PC-3 (cell line): ENCODE measurements at places on chromosomes 1 and 21.

DNA sequence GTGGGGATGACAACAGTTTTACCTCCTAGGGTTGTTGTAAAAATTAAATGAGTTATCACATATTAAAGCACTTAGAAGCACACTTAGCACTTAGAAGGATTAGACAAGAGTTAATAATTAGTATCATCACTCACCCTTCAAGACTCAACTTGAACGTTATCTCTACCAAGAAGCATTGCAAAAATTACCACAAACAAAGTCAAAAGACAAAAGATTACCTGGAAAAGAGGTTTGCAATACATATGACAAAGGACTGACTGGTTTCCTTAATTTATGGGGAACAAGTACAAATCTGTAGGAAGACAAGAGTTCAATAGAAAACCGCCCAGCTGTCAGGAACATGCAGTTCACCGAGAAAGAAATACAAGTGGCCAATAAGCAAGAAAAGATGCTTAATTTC lies 93.3 kb upstream of the ATP1A1 start:
- DNase-seq, result no peak

DNA sequence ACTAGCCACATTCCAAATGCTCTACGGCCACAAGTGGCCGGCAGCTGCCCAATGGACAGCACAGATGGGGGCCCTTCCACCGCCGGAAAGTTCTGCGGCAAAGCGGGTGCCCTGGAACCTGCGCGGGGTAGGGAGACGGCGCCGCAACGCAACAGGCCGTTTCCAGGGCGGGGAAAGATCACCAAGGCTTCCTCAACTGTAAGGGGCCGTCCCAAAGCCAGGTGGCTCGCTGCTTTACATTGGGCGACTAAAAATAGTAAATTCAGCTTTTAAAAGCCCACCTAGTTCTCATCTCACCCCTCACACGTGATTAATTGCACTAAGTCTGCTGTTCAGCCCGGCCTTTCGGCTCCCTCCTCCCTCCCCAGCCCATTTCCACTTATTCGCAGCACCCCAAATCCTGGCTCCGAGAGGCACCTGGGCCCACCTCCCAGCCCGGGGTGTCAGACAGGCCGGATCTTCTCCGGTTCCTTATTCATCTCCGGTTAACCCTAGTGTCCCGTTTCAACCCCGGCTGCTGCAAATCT lies 643 bp downstream of the CFAP298 start:
- peak; percentile 17 for DNase-seq

- DNase-seq, result no peak
These were observed 12.4 kb downstream of the IPO9 start for GRCh38 chr1:201841265-201841912.

GRCh38 chr1:3120140-3120539 lies 51.1 kb downstream of the PRDM16 start:
- DNase-seq, result no peak

DNA sequence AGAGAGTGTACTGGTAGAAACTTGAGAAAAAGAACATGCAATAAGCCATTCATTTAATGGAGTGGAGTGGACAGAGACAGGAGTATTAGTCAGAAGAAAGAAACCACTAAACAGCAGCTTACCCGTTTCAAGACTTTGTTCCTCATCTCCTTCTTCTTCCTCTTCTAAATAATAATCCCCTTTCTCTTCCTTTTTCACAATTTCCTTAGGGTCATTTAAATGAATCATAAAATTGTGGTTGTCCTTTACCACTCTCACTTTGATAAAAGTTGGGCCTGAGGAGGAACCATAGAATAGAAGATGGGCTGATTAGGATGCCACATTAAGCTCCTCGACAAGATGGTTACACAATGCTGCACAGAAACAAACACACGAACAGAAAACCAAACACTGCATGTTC lies 109.6 kb downstream of the WDR3 start:
- no peak for DNase-seq

DNA sequence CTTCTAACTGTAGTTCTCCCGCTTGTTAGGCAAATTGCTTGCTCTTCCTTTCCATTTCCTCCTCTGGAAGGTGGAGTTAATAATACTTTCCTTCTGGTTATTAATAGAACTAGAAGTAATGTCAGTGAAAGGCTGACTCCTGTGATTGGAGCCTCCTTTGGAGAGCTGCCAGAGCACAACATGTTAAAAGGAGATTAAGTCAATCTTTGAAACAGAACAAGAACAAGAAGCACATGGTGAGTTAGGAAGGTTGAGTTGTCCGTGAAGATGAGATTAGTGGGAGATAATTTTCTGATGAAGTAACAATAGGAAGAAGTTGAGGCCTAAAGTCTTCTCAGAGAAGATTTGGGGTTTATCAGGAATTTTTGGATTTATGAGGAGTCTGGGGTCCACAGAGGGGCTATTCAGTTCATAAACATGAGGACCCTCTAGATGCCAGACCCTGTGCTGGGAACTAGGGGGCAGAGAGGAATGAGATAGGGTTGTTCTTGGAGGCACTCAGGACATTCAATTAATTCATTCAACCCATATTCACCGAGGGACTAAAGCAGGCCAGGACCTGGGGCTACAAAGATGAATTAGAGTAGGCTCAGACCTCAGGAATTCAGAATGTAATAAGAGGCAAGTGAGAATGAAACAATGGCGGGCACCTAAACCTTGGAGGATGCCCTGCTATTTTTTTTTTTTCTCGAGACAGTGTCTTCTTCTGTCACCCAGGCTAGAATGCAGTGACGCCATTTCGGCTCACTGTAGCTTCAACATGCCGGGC lies 40.7 kb upstream of the DHCR24 start:
- DNase-seq, result no peak

DNA sequence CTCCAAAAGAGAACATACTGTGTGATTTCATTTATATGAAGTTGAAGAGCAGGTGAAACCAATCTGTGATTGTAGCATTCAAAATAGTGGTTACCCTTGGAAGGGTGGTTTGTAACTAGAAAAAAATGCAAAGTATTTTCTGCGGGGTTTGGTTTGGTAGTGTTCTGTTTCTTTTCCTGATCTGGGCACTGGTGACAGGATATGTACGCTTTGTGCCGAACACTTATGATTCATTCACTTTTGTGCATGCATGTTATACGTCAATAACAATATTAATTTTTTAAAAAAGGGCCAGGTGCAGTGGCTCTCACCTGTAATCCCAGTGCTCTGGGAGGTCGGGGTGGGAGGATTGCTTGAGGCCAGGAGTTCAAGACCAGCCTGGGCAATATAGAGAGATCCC lies 63.8 kb downstream of the CD34 start:
- DNase-seq, result peak; percentile 91

- no peak for DNase-seq
These were observed 1.2 kb downstream of the CAMK2N1 start for GRCh38 chr1:20484519-20485462.

GRCh38 chr1:101059945-101060542 lies 34.5 kb upstream of the DPH5 start:
- DNase-seq, result no peak

DNA sequence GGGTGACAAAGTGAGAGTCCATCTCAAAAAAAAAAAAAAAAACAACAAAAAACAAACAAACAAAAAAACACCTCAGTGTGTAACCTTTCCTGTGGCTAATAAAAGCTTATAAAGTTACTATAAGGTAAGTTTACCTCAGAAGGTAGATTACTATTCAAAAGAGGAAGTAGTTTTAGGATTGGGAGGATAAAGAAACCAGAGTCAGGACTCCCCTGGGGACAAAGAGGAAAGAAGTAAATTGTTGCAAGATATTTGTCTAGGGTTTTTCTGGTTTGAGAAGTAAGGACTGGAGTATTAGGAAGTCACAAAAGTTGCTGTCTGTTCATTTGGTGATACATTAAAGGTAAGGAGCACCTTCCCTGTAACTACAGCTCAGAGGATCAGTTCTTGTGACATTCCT lies 23.8 kb upstream of the CENPF start:
- DNase-seq, result no peak

GRCh38 chr1:32411261-32411660 lies 17.0 kb upstream of the BSDC1 start:
- no peak for DNase-seq

DNA sequence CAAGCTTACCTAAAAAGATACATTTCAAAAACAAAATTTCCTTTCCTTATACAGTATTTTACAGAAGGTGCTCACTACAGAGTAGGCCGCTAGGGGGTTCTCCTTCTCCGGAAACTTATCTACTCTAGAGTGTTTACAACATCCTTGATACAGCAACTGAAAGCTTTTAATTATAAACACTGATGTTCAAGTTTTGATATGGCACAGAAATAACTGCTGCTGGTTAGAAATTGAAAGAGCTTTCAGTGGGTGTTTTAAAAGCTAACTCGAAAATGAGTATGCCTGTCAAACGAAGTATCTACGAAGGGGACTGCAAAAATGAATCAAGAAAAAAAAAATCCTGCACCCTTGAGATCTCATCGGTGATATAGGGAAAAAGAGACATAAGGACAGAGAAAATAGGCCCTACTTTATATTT lies 1.0 kb downstream of the YOD1 start:
- DNase-seq, result peak; percentile 82

- no peak for DNase-seq
These were observed 690.4 kb downstream of the USP25 start for GRCh38 chr21:16420031-16420724.

GRCh38 chr21:39845571-39846130 lies 21.6 kb upstream of the PCP4 start:
- DNase-seq, result no peak

- no peak for DNase-seq
These were observed 89.6 kb downstream of the LEPR start for GRCh38 chr1:65509912-65510680.

- no peak for DNase-seq
These were observed 54.0 kb downstream of the DAB1 start for GRCh38 chr1:57369889-57370288.

DNA sequence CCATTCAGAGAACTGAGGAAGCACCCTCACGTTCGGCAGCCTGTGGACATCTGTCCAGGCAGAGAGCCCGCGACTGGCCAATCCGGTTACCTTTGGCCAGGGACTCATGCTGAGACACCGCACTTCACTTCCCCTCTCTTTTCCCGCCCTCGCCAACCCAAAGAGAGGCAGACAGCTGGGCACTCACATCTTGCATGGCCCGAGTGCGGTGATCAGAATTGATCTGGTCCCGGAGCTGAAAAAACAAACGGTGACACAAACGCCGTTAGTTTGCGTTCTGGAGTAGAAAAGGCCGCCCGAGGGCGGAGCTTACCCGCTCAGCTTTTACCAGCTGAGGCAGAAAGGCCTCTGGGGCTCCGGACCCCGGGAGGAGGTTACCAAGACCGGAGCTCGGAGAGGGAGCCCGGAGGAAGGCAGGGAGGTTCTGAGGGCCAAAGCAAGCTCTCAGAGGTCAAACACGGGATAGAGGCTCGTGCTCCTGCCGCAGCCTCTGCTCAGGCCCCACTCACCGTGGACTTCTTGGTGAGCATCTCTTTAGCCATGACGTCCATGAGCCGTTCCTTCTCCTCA lies 376 bp downstream of the SF3A3 start:
- peak; percentile 47 for DNase-seq

- DNase-seq, result no peak
These were observed 293.1 kb downstream of the LMX1A start for GRCh38 chr1:165063181-165063965.

- peak; percentile 46 for DNase-seq
These were observed 626 bp downstream of the PTP4A2 start for GRCh38 chr1:31937300-31938183.

DNA sequence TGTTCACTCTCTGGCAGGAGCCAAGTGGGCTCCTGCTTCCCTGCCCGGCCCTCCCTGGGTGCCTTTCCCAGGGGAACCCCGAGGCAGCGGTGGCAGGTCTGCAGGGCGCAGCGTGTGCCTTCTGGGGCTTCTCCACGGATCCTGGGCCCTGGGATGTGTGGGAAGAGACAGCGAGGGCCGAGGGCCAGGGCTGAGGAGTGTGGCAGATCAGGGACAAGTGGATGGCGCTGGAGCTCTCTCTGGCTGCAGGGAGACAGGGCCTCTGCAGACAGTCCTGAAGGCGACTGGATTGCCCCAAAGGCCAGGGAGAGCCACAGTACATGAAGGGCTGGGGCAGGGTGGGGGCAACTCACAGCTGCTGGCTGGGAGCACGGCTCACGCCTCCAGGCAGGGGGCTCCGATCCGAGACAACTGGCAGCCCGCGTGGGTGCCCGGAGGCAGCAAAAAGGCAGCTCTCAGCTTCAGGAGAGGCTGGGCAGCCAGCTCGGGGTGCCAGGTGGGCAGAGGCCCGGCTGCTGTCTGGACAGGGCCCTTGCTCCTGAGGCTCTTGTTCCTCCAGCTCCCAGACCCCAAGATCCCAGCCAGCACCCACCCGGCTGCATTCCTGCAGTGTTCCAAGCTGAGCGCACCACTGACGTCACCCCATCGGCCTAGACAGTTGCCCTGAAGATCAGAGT lies 16.0 kb downstream of the MORN1 start:
- DNase-seq, result no peak

GRCh38 chr1:177880339-177880891 lies 89.4 kb downstream of the SEC16B start:
- no peak for DNase-seq

GRCh38 chr21:41653954-41654491 lies 112.8 kb downstream of the RIPK4 start:
- DNase-seq, result peak; percentile 45

DNA sequence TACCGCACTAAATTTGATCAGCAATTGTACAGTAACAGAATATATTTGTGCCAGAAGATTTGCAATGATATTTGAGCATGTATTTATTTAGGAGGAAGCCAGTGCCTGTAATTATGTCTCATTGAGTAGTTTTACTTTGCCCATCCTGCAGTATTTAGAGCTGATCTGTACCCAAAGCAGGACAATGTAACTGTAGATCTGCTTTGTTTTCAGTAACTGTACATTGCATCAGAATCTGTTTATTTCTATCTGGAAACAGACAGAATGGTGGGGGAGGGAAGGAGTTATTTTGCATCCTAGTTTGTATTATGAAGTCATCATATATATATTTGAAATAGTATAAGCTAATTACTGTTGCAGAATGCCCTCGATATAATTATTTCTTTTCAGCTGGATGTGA lies 36.2 kb upstream of the LRRC8C start:
- no peak for DNase-seq

GRCh38 chr1:110671361-110671760 lies 3.4 kb downstream of the KCNA3 start:
- no peak for DNase-seq

- peak; percentile 18 for DNase-seq
These were observed 38.2 kb downstream of the ZBTB17 start for GRCh38 chr1:15937706-15938168.
